Activated naive CD4-positive, alpha-beta T cell treated with anti-CD3 and anti-CD28 coated beads for 36 hours (primary cell): ENCODE measurements at places on chromosomes 13 and 19. TPM values are rescaled to one million over a fixed set of nuclear protein-coding genes. Genes with fewer than 3 reads are reported as not detected.

ZNF417 gene
- 7.8 TPM for total RNA-seq

CYP2A6 gene
- not detected for total RNA-seq

URAD gene
- not detected for total RNA-seq

ERICH6B gene
- not detected for total RNA-seq

MAP4K1 gene
- 148 TPM for total RNA-seq

ZNF665 gene
- 4.3 TPM for total RNA-seq

PTPRH gene
- total RNA-seq, result not detected
